ENCODE measurements at places on chromosomes 13 and 19.

- no peak for DNase-seq
Measured at GRCh38 chr19:44570603-44570983, 41.1 kb upstream of the CEACAM20 start.

DNA sequence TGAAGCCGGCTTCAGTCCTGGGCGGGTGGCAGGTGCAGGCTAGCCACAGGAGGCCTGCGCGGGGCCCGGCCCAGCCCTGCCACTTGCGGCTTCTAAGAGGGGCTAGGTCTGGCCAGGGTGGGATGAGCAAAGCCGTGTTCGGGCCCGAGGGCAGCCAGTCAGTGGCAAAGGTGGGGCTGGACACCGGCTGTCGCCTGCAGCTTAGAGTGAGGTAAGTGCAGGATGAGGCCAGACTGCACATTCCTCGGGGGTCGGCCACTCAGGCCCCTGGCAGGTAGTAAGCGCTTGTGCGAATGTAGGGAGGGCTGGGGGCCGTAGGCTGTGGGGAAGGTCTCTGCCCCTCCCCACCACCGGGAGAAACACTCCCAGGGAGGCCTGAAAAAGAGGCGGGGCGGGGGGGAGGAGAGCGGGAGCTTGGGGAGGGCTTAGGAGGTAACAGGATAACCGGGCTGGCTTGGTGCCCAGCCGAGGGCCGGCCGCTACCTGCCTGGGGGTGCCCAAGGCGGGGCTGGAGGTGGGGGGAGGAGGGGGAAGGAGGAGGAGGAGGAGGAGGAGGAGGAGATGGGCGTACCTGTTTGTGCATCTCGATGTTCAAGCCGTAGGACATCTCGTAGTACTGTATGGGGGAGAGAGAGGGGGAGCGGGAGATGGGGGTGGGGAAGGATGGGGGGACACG, 6.4 kb downstream of the TLE5 start:
- DNase-seq, result no peak

- no peak for DNase-seq
Measured at GRCh38 chr13:23443878-23444277, 10.4 kb upstream of the SACS start.

- no peak for DNase-seq
Measured at GRCh38 chr13:100694722-100695508, 20.3 kb upstream of the TMTC4 start.

DNA sequence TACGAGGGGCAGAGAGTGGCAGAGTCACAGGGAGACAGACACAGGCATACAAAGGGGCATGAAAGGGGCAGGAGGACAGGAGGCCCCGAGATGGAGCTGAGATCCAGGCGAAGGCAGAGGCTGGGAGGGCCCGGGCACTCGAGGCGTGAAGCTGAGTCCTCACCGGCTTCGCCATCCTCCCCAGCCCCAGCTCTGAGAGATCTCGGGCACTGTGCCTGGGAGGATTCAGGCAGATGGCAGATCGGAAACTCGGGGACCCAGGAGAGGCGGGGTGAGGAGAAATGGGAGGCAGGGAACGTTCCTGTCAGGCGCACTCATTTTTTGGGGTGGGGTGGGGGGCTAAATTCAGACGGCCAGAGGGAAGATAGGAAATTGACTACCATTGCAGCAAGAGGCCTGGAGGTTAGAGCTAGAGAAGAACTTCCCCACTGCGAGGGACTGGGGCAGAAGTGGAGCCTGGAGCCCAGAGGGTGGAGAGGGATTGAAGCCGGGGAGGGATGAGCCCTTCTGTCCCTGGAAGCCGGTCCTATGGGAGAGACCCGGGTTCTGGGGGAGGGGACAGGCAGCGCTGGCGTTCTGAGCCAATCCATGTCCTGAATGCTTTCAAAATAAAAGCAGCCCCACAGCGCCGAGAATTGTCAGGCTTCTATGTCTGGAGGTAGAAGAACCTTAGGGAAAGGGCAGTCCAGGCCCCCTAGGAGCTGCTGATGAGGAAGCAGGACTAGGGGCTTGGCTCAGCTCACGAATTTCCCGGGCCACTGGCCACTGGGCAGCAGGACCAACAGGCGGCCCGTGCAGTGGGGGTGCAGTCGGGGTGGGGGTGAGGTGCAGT, 12.6 kb downstream of the LRRC4B start:
- no peak for DNase-seq

GRCh38 chr19:40862333-40862732, 12.1 kb upstream of the CYP2A6 start:
- no peak for DNase-seq

GRCh38 chr19:33402421-33403220, 29.1 kb downstream of the CEBPG start:
- DNase-seq, result no peak

DNA sequence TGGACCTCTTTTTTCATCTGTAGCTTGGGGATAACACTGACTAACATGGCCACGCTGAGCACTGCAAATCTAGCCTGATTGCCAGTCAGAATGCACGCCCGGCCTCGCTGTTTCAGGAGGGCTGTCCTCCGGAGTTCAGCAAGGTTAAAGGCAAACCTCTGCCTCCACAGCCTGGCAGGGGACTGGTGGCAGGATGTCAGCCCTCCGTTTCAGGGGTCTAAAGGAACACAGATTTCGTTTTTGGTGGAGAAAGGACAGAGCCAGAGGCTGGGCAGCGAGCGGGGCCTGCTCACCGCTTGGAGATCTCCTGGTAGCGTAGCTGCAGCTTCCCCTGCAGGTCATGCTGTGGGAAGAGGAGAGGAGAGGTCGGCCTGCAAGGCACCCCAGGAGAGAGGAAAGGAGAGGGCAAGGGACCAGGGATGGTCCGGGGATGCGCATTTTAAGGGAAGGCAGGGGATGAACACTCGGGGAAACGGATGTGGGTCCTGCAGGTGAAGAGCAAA, 560 bp downstream of the NDUFA7 start:
- DNase-seq, result no peak

GRCh38 chr19:28358633-28359032, 854.3 kb downstream of the UQCRFS1 start:
- DNase-seq, result no peak

DNA sequence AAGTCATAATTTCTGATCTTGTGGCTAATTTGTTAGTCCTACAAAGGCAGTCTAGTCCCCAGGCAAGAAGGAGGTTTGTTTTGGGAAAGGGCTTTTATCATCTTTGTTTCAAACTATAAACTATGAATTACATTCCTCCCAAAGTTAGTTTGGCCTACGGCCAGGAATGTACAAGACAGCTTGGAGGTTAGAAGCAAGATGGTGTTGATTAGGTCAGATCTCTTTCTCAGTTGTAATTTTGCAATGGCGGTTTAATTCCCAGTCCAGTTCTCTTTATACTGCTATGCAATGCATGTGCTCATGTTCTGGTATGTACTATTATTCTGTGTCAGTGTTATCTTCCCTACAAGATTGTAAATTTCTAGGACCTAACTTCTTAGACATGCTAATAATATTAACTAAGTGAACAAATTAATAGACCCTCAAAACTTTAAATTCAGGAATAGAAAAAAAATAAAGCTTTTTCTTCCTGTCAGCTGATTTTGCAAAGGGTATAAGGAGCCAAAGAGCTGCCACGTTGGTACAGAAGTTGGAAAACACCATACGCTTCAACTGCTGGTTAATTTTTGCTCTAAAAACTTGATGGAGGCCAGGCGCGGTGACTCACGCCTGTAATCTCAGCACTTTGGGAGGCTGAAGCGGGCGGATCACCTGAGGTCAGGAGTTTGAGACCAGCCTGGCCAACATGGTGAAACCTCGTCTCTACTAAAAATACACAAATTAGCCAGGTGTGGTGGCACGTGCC, 1.3 kb upstream of the DNAJC15 start:
- DNase-seq, result no peak

GRCh38 chr19:46913852-46914430, 53.1 kb downstream of the ARHGAP35 start:
- DNase-seq, result no peak

GRCh38 chr13:113298043-113298945, 1.3 kb downstream of the LAMP1 start:
- DNase-seq, result no peak

- DNase-seq, result no peak
Measured at GRCh38 chr19:2003874-2004273, 11.6 kb downstream of the BTBD2 start.

GRCh38 chr19:18379803-18380747, 5.9 kb upstream of the GDF15 start:
- no peak for DNase-seq

- no peak for DNase-seq
Measured at GRCh38 chr13:47289567-47289966, 392.7 kb upstream of the HTR2A start.

GRCh38 chr13:31036731-31037695, 104.6 kb downstream of the TEX26 start:
- no peak for DNase-seq

- DNase-seq, result no peak
Measured at GRCh38 chr13:39881383-39881782, 225.9 kb downstream of the COG6 start.

DNA sequence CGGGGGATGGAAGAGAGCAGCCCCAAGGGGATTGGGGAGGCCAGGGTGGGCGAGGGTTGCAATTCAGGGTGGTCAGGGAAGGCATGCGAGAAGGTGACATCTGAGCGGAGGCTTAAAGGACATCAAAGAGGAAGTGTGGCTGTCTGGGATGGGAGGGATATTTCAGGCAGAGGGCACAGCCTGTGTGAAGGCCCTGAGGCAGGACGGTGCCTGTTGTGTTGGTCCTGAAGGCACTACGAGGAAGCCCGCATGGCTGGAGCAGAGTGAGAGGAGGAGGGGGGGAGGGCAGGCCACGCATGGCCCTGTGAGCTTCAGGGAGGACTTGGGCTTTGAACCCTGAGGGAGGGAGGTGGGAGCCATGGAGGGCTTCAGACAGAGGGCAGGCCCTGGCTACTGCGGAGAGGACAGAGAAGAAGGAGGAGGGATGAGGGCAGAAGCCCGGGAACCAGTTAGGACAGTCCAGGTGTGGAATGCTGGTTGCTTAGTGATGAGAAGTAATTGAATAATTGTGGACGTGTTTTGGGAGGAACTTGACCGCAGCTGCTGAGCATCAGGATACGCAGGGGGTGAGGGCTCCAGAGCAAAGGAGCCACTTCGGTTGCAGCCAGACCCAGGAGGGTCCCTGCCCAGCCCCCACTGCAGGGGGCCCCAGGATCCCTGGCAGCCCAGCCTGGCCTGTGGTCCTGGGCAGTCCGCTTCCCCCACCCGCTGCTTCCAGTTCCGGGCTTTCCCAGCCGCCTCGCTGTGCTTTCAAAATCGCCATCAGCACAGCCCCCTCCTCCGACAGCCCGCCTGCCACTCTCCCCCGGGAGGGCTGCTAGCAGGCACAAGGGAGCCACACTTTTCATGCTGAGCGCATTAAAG, 6.2 kb downstream of the TLE6 start:
- no peak for DNase-seq

GRCh38 chr19:55113570-55114039, 3.8 kb downstream of the PPP1R12C start:
- DNase-seq, result no peak

- no peak for DNase-seq
Measured at GRCh38 chr13:93882086-93882651, 597.3 kb downstream of the DCT start.

- no peak for DNase-seq
Measured at GRCh38 chr13:101116826-101117225, 299.5 kb downstream of the NALCN start.

GRCh38 chr19:48756686-48757085, 1.4 kb downstream of the FGF21 start:
- DNase-seq, result no peak

GRCh38 chr13:97851269-97851668, 102.2 kb upstream of the IPO5 start:
- DNase-seq, result no peak

GRCh38 chr13:60755380-60756163, 358.6 kb downstream of the TDRD3 start:
- no peak for DNase-seq

GRCh38 chr13:37791699-37792098, 77.9 kb downstream of the TRPC4 start:
- no peak for DNase-seq

- DNase-seq, result no peak
Measured at GRCh38 chr19:3784607-3785450, 1.4 kb downstream of the MATK start.

DNA sequence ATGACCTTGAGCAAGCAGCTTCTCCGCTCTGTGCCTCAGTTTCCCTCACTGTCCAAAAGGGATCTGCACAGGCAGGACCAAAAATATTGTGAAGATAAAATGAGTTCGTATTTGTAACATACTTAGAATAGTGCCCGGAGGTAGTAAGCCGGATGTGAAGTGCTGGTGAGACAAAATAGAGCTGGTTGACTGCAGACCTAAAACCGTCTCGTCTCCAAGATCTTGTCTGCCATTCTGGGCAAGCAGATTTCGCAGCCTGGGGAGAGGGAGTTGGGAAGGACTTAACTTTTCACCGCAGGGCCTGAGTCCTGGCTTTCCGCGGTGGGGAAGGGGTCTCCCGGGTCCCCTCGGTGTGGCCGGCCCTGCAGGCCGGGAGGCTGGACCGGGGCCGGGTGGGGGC, 8.2 kb upstream of the BBC3 start:
- DNase-seq, result no peak

GRCh38 chr13:41654796-41655195, 197.4 kb downstream of the RGCC start:
- DNase-seq, result no peak

- DNase-seq, result no peak
Measured at GRCh38 chr19:13301627-13302334, 151.6 kb downstream of the IER2 start.

DNA sequence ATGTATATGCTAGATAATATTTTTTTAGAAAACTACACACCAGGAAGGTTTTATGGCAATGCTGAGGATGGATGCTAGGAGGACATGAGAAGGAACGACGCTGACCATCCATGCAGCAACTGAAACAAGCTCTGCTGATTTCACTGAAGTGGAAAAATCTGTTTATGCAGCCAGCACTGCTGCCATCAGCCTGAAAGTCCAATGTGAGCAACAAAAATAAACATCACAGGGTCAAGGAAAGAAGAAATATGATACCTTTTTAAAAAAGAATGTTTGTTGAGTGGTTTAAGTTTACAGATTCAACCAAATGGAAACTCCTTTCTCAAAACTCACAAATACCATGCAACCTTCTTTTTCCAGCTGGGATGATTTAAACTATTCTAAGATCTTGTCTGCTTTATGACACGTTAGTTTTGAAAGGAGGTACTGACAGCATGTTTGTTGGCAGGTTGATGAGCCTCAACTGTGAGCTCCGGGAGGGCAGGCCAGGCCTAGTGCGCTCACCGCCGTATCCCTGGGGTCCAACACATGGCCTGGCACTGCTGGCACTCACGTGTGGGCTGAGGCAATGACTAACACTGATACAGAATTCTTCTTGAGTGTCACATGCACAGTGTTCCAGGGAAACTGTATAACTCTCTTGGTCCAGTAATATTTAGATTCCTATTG, 46.8 kb downstream of the LATS2 start:
- DNase-seq, result no peak

GRCh38 chr13:42283574-42283973, 11.6 kb downstream of the AKAP11 start:
- DNase-seq, result no peak

- no peak for DNase-seq
Measured at GRCh38 chr13:112457485-112457884, 81.3 kb downstream of the SPACA7 start.

Measured in stimulated activated CD8-positive, alpha-beta memory T cell treated with anti-CD3 and anti-CD28 coated beads, Interleukin-12 subunit alpha, Interleukin-12 subunit beta, amount 100 ng/mL, for 4 hours (primary cell).